Type B pancreatic cell (in vitro differentiated cells): ENCODE measurements at places on chromosomes 1 and 21. TPM values are rescaled to one million over a fixed set of nuclear protein-coding genes. Genes with fewer than 3 reads are reported as not detected.

WNT4 gene
- total RNA-seq, result 9.8 and 26.4 TPM in 2 replicates

MXRA8 gene
- 17.6 and 78.1 TPM in 2 replicates for total RNA-seq

KRTAP11-1 gene
- not detected in 2 replicates for total RNA-seq

FCGR2B gene
- 0.19 and 0.33 TPM in 2 replicates for total RNA-seq

GPR52 gene
- 0.43 and 0.94 TPM in 2 replicates for total RNA-seq

DMRTA2 gene
- total RNA-seq, result 0.29 and 0.48 TPM in 2 replicates

HES5 gene
- 4.5 and 5.1 TPM in 2 replicates for total RNA-seq

SLAMF8 gene
- total RNA-seq, result not detected in 2 replicates

TEX38 gene
- not detected in 2 replicates for total RNA-seq

DNA sequence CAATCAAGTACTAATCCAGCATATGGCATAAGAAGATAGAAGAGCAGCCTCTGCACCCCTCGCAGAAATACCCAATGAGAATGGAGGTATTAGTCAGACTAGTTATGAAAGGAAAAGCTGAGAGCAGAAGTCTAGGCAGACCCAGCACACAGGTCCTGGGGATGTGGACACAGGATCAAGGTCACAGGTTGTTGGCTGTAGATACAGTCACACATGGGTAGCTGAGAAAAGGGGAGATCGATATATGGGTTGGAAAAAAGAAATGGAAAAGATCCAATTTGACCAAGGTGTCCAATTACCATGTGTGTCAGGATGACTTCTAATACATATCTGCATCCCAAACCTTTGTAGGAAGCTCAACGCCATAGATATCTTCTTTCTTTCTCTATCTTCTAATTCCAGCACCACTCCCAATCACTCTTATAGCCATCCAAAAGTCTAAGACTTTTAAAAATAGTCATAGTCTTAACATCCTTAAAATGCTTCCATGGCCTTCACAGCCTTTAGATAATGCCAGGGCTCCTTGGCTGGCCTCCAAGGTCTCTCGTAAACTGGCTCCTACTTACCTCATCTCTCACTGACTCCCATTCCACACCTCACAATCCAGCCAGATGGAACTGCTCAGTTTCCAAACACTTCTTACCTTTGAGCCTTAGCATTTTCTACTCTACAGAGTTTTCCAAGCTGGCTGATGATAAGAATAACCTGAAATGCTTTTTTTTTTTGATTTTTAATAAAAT lies 8.3 kb upstream of the ZC3H11B start:
- no peak for DNase-seq
- H3K36me3 ChIP-seq, result no peaks in the 10 kb centered on the region
- no peak overlapping the region for H3K27ac ChIP-seq
- H3K27me3 ChIP-seq, result no peaks in the 10 kb centered on the region

GRCh38 chr21:18164933-18165332 lies 79.7 kb upstream of the CHODL start:
- H3K27ac ChIP-seq, result no peak overlapping the region
- no peak for DNase-seq
- H3K4me1 ChIP-seq, result no peaks in the 10 kb centered on the region
- no peaks in the 10 kb centered on the region for H3K36me3 ChIP-seq
- no peaks in the 10 kb centered on the region for H3K27me3 ChIP-seq
- H3K4me3 ChIP-seq, result no peak overlapping the region

GRCh38 chr21:20108016-20108415 lies 890.2 kb upstream of the NCAM2 start:
- no peaks in the 10 kb centered on the region for H3K4me1 ChIP-seq
- no peaks in the 10 kb centered on the region for H3K27me3 ChIP-seq
- H3K4me3 ChIP-seq, result no peak overlapping the region
- H3K27ac ChIP-seq, result no peak overlapping the region
- H3K36me3 ChIP-seq, result no peaks in the 10 kb centered on the region

GRCh38 chr1:172449585-172450523 lies 6.0 kb upstream of the PIGC start:
- DNase-seq, result peak; percentile 69
- H3K27me3 ChIP-seq, result no peaks in the 10 kb centered on the region
- no peaks in the 10 kb centered on the region for H3K36me3 ChIP-seq
- H3K4me1 ChIP-seq, result peaks cover 40% of the 10 kb centered on the region
- peak overlapping the region; percentile 94 for H3K27ac ChIP-seq

- peak overlapping the region; percentile 99 for H3K4me3 ChIP-seq
- H3K4me1 ChIP-seq, result peaks cover 44% of the 10 kb centered on the region
- H3K36me3 ChIP-seq, result peaks cover 27% of the 10 kb centered on the region
- H3K27me3 ChIP-seq, result peaks cover 2% of the 10 kb centered on the region
- peak overlapping the region; percentile 68 for H3K27ac ChIP-seq
Measured at GRCh38 chr1:182392050-182393028, 749 bp upstream of the GLUL start.

GRCh38 chr1:178581351-178582303 lies 68.7 kb downstream of the TEX35 start:
- H3K36me3 ChIP-seq, result no peaks in the 10 kb centered on the region
- no peak overlapping the region for H3K27ac ChIP-seq
- peak; percentile 43 for DNase-seq

GRCh38 chr1:9233241-9233941 lies 1.2 kb upstream of the H6PD start:
- H3K27ac ChIP-seq, result peak overlapping the region; percentile 48
- peaks cover 2% of the 10 kb centered on the region for H3K36me3 ChIP-seq
- peaks cover 14% of the 10 kb centered on the region for H3K4me1 ChIP-seq
- peak overlapping the region; percentile 65 for H3K4me3 ChIP-seq
- no peak for DNase-seq

DNA sequence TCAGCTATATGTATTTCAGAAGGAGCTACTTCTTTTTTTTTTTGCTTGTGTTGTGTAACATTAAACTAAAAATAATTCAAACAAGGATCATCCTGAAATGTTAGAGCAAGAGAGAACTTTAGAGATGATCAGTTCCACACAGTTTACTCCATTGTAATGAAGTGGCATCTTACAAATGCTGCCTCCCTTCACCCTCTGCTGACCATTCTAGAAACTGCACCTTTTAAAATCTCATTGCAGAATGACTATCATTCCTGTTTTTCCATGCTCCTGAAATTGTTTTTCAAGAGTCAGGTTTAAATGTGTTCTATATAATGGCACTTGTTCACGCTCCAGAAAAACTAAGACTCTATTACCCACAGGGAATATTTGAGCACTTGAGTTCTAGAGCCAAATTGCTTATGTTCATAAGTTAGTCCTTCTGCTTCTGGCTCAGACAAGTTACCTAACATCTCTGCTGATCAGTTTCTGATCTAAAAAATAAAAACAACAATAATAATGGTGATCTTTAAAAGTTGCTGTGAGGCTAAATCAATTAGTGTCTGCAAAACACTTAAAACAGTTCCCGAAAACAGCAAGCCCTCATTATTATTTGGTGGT lies 21.5 kb upstream of the SLC44A5 start:
- DNase-seq, result no peak
- peaks cover 23% of the 10 kb centered on the region for H3K27me3 ChIP-seq
- no peak overlapping the region for H3K27ac ChIP-seq
- H3K36me3 ChIP-seq, result no peaks in the 10 kb centered on the region
